ENCODE measurements at places on chromosomes 13 and 19.

- H3K27ac ChIP-seq = no peak overlapping the region
- peak; percentile 50 for DNase-seq
- peak overlapping the region; percentile 52 for H3K4me3 ChIP-seq
- H3K27me3 ChIP-seq = no peaks in the 10 kb centered on the region
- peaks cover 30% of the 10 kb centered on the region for H3K36me3 ChIP-seq
Measured at GRCh38 chr19:12872941-12873890, 8.0 kb downstream of the DNASE2 start.

DNA sequence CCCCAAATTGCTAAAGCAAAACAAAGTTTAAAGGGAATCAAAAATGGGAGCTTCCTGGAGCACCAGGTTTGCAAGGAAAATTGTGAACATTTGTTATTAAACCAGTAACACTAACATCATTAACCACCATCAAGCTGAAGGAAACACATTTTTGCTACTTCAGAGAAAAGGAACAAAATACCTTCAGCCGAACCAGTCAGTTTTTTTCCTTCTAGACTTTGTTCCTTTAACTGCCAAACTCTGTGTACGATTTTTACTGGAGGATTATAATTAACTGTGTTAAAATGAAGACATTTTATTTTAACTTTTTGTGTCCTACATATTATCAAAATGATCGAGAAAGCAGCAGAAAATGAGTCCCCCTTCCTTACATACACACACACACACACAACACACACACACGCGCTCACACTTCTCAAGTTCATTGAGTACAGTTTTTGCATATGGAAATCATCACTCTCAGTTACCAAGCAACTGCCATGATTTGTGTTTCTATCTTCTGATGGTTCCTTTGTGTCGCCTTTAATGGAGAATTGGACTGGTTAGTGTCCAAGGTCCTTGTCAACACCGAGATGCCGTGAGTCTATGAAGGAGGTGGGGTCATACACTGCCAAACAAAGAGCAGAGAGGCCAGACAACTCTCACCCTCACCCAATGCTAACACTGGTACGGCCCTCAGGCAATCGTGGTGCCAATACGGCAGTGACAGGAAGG, 9.8 kb upstream of the SERP2 start:
- peaks cover 5% of the 10 kb centered on the region for H3K27me3 ChIP-seq
- H3K27ac ChIP-seq = no peak overlapping the region
- no peaks in the 10 kb centered on the region for H3K4me1 ChIP-seq
- no peaks in the 10 kb centered on the region for H3K36me3 ChIP-seq
- no peak overlapping the region for H3K4me3 ChIP-seq

DNA sequence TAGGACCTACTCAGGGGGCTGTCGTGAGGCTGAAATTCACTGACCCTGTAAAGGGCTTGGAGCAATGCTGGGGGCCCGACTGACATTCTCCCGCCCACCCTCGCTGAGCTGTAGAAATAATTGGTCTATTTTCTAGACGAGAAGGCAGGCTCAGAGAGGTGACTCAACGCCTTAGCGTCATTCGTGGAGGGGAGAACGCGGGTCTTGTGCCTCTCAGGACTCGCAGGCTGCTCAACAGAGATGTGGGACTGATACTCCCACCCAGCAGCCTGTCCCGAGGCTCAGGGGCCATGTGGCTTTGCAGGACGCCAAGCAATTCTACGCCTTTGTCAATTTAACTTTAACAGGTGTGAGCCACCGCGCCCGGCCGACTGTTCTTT, 23.6 kb upstream of the ASPDH start:
- no peak for DNase-seq
- H3K36me3 ChIP-seq = peaks cover 7% of the 10 kb centered on the region
- peaks cover 19% of the 10 kb centered on the region for H3K27me3 ChIP-seq
- H3K4me1 ChIP-seq = peaks cover 4% of the 10 kb centered on the region
- H3K4me3 ChIP-seq = no peak overlapping the region
- no peak overlapping the region for H3K27ac ChIP-seq

GRCh38 chr19:30802424-30803013, 430.3 kb downstream of the ZNF536 start:
- H3K36me3 ChIP-seq = no peaks in the 10 kb centered on the region
- no peaks in the 10 kb centered on the region for H3K4me1 ChIP-seq
- H3K4me3 ChIP-seq = no peak overlapping the region
- no peak for DNase-seq
- H3K27me3 ChIP-seq = no peaks in the 10 kb centered on the region

DNA sequence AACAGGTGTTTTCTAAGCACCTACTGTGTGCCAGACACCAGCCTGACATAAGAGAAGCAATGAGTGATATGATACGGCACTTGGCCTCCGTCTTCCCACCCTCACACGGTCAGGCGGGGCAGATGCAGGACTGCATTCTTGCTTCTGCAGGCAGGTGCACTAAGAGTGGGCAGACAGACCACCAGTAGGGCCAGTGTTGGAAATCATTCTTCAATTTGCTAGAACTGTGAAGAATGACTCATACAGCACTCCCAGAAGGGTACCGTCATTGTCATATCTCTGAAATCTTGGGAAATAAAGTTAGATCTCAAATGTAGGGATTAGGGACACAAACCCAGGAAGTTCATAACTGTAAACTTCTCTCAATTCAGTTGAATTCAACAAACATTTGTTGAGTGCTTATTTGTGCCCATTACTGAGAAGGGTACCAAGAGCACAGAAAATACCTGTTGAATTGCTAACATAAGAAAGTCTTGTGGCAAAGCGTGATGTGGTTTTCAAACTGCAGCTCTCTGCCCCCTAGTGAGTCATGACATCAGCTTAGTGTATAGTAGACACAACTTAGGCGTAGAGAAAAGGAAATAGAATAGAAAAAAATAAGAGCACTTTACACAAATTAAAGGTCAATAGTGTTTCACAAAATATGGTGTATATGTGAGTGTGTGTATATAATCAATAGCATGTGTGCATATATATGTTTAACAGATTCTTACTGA, 76.1 kb downstream of the TEX26 start:
- H3K27me3 ChIP-seq = peaks cover 10% of the 10 kb centered on the region
- no peak overlapping the region for H3K4me3 ChIP-seq
- DNase-seq = no peak
- no peak overlapping the region for H3K27ac ChIP-seq
- H3K4me1 ChIP-seq = peaks cover 6% of the 10 kb centered on the region

GRCh38 chr19:46728208-46728607, 11.3 kb upstream of the PRKD2 start:
- H3K36me3 ChIP-seq = peaks cover 39% of the 10 kb centered on the region
- no peaks in the 10 kb centered on the region for H3K27me3 ChIP-seq
- no peak for DNase-seq
- H3K4me1 ChIP-seq = peaks cover 31% of the 10 kb centered on the region
- no peak overlapping the region for H3K4me3 ChIP-seq

GRCh38 chr13:80329250-80329649, 11.7 kb downstream of the SPRY2 start:
- H3K4me1 ChIP-seq = no peaks in the 10 kb centered on the region
- no peaks in the 10 kb centered on the region for H3K27me3 ChIP-seq
- H3K27ac ChIP-seq = no peak overlapping the region
- H3K36me3 ChIP-seq = no peaks in the 10 kb centered on the region

- H3K36me3 ChIP-seq = peaks cover 13% of the 10 kb centered on the region
- peak overlapping the region; percentile 93 for H3K4me3 ChIP-seq
- H3K27ac ChIP-seq = no peak overlapping the region
- DNase-seq = no peak
- H3K27me3 ChIP-seq = no peaks in the 10 kb centered on the region
- peaks cover 7% of the 10 kb centered on the region for H3K4me1 ChIP-seq
Measured at GRCh38 chr19:43936188-43936587, 1.1 kb upstream of the ZNF45 start.

DNA sequence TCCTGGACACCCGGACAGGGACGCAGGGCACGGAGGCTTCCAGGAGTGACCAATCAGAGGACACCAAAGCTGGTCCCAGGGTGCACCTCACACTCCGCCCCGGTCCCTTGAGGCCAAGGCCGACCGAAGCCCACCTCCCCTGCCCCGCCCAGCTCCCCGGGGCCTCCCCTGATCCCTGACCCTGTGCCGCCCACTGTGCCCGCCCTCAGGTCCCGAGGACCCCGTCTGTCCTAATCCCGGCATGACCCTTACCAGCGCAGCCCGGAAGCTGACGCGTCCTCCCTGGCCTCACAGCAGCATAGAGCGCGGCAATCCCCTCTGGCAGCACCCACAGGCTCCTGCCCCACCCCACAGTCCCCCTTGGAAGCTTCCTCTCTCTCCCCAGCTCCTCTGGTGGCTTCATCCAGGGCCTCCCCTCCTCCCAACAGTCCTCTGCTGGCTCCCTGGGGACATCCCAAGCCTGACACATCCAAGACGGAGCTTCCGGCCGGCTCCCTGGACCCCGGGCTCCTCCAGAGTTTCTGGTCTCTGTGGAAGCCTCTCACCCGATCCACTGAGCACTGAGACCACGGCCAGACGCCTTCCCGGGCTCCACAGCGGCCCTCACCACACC, 7.4 kb upstream of the CDC34 start:
- H3K36me3 ChIP-seq = peaks cover 1% of the 10 kb centered on the region
- no peak overlapping the region for H3K27ac ChIP-seq
- H3K27me3 ChIP-seq = peaks cover 16% of the 10 kb centered on the region
- no peak overlapping the region for H3K4me3 ChIP-seq

DNA sequence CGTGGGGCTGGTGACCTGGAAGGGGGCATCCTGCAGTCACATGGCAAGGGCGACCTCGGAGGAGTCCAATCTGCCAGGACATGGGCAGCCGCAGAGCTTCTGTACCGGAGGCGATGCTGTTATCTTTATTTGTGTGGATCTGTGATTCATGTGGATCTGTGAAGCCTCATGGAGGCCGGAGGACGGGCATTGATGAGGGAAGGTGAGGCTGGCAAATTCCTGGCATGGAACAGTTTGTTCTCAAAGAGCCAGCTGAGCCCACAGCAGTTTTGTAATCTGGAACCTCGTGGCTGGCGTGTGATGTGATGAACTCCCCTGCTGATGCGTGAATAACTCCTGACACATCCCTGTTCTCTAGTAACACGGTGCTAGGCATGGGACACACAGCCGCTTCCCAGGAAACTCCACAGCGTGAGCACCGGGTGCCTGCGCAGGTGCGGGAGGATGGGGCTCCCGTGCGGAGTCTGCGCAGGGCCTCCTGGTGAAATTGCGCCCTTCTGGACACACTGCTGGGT, 40.4 kb downstream of the ATP11A start:
- H3K4me1 ChIP-seq = peaks cover 11% of the 10 kb centered on the region
- no peak for DNase-seq
- no peak overlapping the region for H3K27ac ChIP-seq
- H3K36me3 ChIP-seq = peaks cover 2% of the 10 kb centered on the region
- H3K27me3 ChIP-seq = no peaks in the 10 kb centered on the region

GRCh38 chr19:30222992-30223865, 149.0 kb upstream of the ZNF536 start:
- peaks cover 6% of the 10 kb centered on the region for H3K36me3 ChIP-seq
- H3K4me1 ChIP-seq = peaks cover 17% of the 10 kb centered on the region
- H3K4me3 ChIP-seq = no peak overlapping the region
- peak overlapping the region; percentile 41 for H3K27ac ChIP-seq
- peaks cover 35% of the 10 kb centered on the region for H3K27me3 ChIP-seq

DNA sequence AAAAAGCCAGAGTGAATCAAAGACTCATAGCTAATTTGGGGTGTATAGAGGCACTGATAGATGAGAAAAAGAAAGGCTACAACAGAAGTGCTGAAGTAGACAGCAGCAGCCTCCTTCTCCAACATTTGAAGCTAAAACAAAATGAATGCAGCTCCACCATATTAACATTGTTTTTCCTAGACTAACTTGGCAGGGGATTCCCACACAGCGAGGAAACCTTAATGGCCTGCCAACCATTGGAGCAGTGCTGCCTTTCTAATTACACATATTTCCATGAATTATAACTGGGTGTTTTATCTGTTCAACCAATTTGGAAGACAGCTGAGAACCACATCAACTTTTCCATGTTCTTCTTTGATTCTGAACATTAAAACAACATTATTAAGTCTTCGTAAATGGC, 478.6 kb downstream of the LIG4 start:
- no peaks in the 10 kb centered on the region for H3K36me3 ChIP-seq
- H3K4me1 ChIP-seq = no peaks in the 10 kb centered on the region
- H3K27ac ChIP-seq = no peak overlapping the region
- no peak overlapping the region for H3K4me3 ChIP-seq
- no peaks in the 10 kb centered on the region for H3K27me3 ChIP-seq
- no peak for DNase-seq

DNA sequence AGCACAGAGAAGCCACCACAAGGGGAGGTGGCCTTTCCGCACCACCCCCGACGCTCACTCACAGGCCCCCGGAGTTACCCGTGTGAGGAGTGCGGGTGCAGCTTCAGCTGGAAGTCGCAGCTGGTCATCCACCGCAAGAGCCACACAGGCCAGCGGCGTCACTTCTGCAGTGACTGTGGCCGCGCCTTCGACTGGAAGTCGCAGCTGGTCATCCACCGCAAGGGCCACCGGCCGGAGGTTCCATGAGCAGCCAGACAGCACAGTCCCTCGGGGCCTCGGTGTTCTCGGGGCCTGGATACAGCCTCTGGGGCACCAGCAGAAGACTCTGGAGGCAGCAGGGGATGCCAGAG, 4.3 kb downstream of the ZNF446 start:
- H3K4me1 ChIP-seq = peaks cover 10% of the 10 kb centered on the region
- peaks cover 7% of the 10 kb centered on the region for H3K36me3 ChIP-seq
- no peak for DNase-seq
- no peaks in the 10 kb centered on the region for H3K27me3 ChIP-seq
- no peak overlapping the region for H3K4me3 ChIP-seq

DNA sequence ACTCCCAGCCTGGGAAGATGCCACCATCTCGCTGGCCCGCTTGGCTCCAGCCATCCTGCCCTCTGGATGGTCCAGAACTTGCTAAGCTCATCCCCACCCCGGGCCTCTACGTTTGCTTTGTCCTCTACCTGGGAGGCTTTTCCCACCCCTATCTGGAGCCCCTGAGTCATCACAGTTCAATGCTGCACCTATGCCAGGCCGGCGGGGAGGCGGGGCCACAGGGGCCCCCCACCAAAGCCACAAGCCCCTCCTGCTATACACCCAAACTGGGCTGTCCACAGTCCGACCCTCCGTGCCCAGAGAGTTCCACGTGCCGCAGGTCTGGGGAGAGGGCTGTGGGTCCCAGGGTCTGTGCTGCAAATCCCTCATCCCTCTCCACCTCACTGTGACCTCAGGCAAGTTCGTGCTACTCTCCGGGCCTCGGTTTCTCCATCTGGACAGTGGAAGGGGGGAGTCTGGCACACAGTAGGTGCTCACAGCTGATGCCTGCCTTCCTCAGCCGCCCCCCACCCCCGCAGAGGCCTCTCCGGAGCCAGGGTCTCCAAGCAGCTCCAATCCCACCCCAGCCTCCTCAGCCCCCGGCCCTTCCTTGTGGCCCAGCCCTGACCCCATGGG, 1.9 kb upstream of the TCF3 start:
- H3K27ac ChIP-seq = peak overlapping the region; percentile 28
- no peaks in the 10 kb centered on the region for H3K27me3 ChIP-seq
- no peaks in the 10 kb centered on the region for H3K36me3 ChIP-seq
- peak overlapping the region; percentile 65 for H3K4me3 ChIP-seq
- H3K4me1 ChIP-seq = peaks cover 32% of the 10 kb centered on the region
- DNase-seq = no peak

DNA sequence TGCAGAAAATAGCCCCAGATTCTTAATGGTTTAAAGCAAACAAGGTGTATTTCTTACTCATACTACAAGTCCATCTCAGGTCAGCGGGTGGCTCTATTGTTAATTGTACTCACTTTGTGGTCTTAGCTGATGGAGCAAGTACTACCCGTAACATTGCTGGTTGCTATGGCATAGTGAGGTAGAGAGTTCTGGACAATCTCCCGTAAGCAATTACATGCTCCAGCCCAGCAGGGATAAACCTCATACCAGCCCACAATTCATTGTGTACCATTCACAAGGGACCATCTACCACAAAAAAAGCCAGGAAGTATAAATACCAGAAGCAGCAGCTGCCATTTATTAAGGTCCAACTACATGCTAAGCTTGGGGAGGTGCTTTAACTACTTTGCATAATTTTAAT, 167.1 kb downstream of the PCDH9 start:
- H3K36me3 ChIP-seq = no peaks in the 10 kb centered on the region
- no peaks in the 10 kb centered on the region for H3K4me1 ChIP-seq

Measured in memory B cell (primary cell).